Thyroid gland (tissue), 4 donors: ENCODE measurements at places on chromosomes 6 and 20. TPM values are rescaled to one million over a fixed set of nuclear protein-coding genes. Genes with fewer than 3 reads are reported as not detected.

LAMA5 gene
- total RNA-seq, result 93.9 TPM

PPT2 gene
- total RNA-seq, result 22.6 TPM

POM121L2 gene
- not detected for total RNA-seq

TREM2 gene
- 1.0 TPM for total RNA-seq

DNMT3B gene
- total RNA-seq, result 2.7 TPM

NCOA5 gene
- total RNA-seq, result 38.2 TPM

CCDC170 gene
- 6.9 TPM for total RNA-seq

MCCD1 gene
- not detected for total RNA-seq

COL20A1 gene
- total RNA-seq, result not detected

SLC32A1 gene
- not detected for total RNA-seq

GGTLC1 gene
- not detected for total RNA-seq

WFDC10B gene
- not detected for total RNA-seq
